ENCODE measurements at places on chromosomes 3 and 15. TPM values are rescaled to one million over a fixed set of nuclear protein-coding genes. Genes with fewer than 3 reads are reported as not detected.

DNA sequence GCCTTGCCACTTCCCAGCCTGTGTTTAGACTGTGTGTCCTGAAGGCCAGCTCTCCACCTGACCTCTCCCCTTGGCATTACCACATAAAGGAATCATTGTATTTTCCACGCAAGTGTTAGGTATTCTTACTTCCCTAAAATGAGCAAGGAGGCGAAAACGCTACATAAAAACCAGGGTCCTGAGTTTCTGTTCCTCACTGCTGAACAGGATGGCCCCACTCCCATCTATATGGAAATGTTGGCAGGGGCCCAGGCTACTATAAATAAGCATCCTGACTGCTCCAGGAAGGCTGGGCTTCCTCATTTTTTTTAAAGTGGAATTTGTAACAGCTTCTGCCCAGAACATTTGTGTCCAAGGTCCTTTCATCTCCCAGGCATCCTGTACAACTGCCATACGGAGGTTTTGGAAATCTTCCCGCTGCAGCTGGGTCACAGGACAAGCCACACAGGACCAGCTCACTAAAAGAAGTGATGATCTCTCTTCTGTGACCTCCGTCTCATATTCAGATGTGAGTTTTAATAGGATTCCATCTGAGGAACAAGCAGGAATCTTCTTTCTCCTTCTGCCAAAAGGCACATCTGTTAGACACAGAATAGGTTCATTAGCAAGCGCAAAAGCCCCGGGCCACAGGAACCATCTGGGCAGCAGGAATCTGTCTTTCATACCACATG, 56.4 kb upstream of the LIMD1 start:
- no peak for DNase-seq

DNA sequence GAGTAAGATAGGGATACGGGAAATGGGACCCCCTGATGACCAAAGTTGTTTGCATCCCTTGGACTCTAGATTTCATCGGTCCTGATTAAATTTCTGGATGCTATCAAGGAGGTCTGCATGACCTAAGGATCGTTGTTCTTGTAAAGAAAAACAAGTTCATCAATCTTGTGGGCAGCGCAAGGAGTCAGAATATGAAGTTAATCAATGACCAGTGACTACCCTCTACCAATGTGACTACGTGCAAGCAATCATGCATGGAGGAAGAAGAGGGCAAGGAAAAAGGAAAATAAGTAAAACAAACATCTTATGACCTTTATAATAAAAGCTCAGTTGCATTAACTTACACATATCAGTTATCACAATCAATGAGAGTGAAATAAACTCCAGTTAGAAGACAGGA, 139.7 kb downstream of the RTP4 start:
- DNase-seq: no peak

- no peak for DNase-seq
These were observed 168.0 kb upstream of the CTDSPL start for GRCh38 chr3:37693511-37694283.

GRCh38 chr3:167113035-167113830, 266.9 kb downstream of the ZBBX start:
- no peak for DNase-seq

The LSAMP gene
- total RNA-seq: 3.3 TPM

GRCh38 chr3:108029466-108029865, 61.4 kb downstream of the CD47 start:
- DNase-seq: no peak

DNA sequence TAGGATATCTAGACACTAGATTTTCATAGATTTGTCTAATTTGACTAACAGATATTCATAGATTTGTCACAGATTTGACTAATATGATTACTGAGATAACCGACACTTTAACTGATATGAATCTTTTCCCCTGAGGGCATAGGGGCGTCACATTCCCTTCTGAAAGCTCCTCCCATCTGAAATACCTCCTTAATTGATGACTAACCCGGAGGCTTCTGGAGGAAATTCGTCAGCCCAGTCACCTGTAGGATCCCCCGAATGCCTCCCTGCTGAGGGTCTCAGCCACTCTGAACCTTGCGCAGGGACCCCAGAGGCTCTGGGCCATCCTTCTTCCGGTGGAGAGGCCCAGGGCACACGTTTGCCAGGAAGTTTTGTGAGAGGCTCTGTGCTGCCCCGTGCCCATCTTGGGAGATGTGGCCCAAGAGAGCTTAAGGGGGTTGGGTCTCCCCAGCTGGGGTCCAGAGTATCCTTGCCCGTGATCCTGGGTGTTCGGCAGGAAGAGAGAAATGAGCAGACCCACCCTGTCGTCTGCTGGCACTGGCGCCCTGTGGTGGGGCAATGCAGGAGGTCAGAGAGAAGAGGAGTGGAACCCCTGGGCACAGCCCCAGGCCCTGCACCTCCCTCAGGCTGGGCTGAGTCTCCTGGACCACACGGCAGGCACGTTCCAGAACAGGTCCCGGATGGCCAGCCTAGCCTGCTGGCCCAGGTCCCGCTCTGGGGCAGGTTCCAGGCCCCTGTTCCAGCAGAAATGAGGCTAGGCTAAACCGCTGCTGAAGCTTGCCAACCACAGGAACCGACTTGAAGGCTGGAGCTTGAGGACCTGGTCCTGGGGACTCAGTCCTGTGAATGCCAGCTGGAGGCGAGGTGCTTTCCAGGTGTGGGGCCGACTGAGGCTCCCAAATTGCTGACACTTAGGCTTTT, 1.7 kb downstream of the PLA2G4D start:
- no peak for DNase-seq

DNA sequence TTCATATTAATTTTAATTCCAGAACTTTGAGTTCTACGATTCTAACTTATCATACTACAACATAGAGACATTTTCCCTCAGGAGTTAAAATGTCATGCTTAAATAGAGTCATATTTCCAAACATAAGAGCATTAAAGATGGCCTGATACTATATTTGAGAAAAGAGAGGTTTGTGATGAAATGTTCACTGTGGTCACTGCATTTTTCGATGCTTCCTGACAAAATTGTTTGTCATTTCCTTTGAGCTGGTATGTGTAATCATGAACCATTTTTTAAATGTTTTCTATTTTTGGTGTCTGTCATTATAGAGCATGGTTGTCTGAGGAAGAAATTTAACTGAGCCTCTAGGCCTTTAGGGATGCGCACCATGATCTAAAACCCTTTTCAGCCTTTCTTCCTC, 721.4 kb upstream of the NR2F2 start:
- DNase-seq: no peak

The AHSG gene
- total RNA-seq: not detected

DNA sequence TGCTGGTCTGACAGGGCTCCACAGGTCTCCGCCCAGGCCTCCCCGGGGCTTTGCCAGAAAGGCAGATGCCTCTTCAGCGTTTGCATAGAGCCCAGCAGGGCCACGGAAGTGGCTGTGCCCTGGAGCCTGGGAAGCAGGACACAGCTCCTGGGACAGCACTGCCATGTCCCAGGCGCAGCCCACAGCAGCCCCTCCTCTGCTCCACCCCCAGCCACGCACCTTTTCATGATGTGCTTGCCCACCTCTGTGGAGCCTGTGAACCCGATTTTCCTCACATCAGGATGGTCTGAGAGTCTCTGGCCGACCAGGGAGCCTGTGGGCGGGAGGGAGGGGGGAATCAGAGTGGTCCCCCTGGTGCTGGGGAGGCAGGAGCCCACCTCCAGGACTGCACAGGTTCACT, 33.9 kb upstream of the SLC41A3 start:
- no peak for DNase-seq

- DNase-seq: no peak
These were observed 211.4 kb downstream of the NR1D2 start for GRCh38 chr3:24156466-24156865.

DNA sequence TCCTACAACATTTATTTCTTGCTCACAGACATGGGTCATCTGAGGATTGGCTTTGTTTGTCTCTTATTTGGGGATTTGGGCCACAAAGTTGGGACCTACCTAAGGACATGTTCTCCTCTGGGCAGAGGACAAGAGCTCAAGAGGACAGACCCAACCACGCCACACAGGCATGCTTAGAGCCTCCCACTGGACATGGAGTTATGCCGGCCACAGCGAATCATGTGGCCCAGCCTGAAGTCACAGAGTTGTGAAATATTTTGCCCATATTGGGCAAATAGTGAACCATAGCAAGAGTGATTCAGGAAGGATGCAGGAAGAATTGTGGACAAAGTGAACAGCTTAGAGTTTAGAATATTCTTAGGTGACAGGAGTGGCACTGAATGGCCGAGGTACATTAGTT, 9.9 kb downstream of the TRAK1 start:
- no peak for DNase-seq

GRCh38 chr3:150014782-150015181, 44.1 kb upstream of the PFN2 start:
- no peak for DNase-seq

All from omental fat pad (tissue), 4 donors.